ENCODE measurements at places on chromosomes 11 and 22.

- DNase-seq: no peak
Observed at GRCh38 chr11:131645237-131645636, 274.8 kb downstream of the NTM start.

GRCh38 chr22:37222440-37222971 is 10.2 kb upstream of the SSTR3 start:
- no peak for DNase-seq

DNA sequence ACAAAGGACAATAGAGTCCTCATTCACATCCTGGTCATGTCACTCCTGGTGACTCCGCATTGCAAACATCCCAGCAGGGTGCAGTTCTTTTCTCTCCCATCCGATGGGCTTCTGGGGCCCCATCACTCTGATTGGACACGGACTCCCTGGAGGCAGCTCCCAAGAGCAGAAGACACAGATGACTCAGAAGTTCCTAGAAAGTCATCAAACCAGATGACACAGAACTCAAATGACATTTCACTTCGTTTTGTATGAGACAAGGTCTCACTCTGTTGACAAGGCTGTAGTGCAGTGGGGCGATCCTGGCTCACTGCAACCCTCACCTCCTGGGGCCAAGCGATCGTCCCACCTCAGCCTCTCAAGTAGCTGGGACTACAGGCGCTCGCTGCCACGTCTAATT is 33.2 kb downstream of the ZNF195 start:
- DNase-seq: no peak

DNA sequence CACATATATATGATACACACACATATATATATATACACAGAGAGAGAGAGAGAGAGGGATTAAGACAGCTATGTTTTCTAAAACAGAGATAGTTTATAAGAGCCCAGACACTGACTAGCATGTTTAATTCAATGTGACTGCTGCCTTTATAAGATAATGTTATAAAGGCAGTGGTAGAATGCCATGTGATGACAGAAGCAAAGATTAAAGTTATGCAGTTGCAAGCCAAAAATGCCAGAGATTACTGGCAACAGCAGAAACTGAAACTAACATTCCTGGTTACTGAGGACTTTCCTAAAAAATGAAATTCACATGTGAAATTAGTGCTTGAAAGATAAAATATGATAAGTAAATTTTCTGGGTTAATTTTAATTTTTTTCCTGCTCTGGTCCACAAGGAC is 1888.9 kb downstream of the LRRC4C start:
- DNase-seq: no peak

- peak; percentile 78 for DNase-seq
Observed at GRCh38 chr22:46013460-46014416, 36.8 kb upstream of the WNT7B start.

DNA sequence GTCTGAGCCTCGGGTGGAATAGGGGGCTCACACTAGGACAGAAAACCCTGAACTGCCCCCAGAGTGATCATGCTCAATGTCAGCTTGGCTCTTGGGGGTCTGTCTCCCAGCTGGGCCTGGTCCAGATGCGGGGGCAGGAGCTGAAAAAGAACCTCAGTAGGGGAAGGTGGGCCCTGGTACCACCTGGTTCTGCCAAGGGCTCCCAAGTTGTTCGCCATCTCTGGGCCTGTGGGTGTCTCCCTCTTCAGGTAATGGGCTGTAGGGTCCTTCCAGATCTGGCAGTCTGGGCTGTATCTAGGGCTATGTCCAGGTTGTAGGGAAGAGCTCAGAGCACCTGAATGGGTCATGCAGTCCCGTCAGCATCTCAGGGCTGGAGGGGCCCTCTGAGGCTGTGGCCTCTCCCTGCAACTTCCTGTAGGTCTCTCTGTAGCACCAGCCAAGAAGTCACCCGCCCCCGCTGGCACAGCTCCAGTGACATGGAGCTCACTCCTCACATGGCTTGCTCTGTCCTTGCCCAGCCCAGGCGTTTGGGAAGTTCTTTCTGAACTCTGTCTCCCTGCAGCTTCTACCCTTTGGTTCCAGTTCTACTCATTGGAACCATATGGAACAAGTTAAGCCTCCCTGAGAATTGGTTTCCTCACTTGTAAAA is 33.0 kb upstream of the SOX10 start:
- DNase-seq: no peak

- DNase-seq: no peak
Observed at GRCh38 chr11:70566768-70567530, 168.6 kb downstream of the CTTN start.

- no peak for DNase-seq
Observed at GRCh38 chr11:73551677-73552076, 46.2 kb downstream of the FAM168A start.

GRCh38 chr11:90124371-90124770 is 10.1 kb upstream of the NAALAD2 start:
- no peak for DNase-seq

DNA sequence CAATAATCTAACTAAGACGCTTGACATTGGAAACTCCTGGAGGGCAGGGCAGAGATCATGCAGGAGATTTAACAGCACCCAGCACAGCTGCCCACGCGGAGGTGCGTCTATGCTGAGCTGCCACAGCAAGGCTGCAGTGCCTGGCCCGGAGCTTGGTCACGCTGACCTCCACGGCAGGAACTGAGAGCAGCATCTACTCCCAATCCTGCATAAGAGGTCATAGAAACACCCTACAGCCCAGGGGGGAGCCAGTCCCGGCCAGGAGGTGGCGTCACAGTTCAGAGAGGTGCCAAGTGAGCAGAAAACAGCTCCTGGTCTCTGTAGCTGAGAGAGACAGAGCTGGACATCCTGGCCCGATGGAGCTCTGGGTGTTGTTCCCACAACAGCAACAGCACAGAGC is 121.1 kb upstream of the TMEM45B start:
- DNase-seq: no peak

DNA sequence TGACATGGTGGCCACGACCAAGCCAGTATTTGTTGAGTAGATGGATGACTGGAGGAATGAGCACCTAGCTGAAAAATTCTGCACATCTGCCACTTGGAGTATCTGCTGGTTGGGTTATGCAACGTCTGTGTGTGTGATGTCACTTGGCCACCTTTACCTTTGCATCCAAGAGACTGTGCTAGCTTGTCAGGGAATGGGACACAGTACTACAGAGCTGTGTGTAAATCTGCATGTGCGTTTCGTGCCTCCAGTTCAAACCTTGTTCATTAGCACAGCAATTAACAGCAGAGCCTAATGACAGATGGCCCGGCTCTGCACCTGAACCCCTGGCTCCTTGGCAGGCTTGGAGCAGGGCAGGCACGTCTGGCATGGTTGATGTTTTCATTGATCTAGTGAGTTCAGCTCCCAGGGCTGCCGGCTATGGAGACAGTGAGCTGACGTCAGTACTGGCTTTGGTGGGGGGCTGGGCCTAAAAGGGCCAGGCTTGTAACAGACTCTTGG is 188.4 kb upstream of the NAV2 start:
- DNase-seq: no peak

DNA sequence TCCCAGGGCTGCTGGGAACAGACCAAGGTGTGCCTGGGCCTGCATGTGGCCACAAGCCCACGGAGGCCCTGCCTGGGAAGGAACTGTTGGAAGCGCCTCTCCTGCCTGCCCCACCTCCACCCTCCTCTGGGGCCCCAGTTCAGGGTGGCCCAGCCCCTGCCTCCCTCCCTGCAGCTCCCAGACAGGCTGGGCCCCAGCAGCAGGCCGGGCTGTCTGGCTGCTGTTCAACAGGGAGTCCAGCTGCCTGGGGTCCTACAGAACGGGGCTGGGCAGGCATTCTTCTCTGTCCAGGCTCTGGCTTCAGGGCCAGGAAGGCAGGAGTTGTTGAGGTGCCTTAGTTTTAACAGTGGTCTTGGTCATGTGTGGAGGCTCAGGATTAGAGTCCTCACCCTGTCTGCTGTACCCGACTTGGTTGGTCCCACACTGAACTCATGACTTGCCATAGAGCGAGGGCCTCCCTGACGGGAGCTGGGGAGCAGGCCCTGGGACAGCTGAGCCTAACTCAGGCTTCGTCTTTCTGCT is 11.8 kb downstream of the PRDM11 start:
- DNase-seq: no peak

GRCh38 chr11:22520521-22520920 is 105.1 kb downstream of the FANCF start:
- no peak for DNase-seq

DNA sequence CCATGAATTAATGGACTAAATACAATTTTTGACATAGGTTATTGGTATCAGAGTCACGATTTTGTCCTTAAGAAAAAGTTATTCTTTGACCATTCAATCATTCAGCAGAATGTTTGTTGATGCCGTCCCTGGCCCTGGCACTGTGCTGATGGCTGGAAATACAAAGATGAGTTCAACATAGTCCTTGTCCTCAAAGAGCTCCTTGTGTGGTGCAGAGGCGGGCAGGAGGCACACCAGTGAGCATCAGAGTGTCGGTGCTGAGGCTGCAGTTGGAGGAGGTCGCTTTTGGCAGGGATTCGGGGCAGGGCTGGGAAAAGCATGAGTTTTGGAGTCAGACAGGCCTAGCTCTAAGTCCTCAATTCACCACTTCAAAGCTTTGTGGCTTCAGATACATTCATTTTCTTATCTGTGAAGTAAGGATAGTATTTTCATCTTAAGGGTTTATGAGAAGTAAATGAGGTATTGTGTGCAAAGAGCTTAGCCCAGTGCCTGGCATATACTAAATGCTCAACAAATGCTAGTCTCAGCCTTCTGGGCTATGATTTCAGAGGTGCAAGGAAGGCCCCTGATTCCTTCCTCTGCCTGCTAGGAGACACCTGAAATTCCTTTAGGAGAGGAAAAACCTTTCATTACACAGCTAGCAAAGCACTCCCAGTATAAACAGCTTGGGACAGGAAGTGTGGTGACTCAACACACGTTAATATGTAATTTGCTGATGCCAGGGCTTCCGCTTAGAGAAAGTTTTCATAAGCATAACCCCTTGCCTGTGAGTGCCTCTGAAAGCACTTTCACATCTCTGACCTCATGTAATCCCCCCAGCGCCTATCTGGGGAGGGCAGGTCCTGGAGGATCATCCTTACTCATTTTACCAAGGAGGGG is 113.8 kb downstream of the NECTIN1 start:
- no peak for DNase-seq

GRCh38 chr11:69002110-69002569 is 10.9 kb downstream of the MRGPRF start:
- DNase-seq: no peak

DNA sequence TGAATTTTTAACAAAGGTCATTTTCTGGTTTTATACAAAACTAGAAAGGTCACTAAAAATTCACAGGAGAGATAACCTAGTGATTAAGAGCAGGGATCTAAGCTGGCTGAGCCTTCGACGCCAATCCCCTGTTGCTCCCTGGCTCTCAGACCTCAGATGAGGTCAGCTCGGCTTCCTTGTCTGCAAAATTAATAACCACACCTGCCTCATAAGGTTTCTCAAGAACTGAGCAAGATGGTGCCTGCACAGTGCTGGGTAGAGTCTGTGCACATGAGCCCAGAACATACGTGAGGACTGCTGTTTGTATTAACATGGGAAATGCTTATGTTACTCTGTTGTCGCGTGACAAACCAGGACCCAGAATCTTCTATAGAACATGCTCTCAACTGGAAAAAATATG is 24.4 kb upstream of the CD5 start:
- DNase-seq: no peak

GRCh38 chr11:9069256-9069655 is 22.1 kb downstream of the SCUBE2 start:
- DNase-seq: no peak

GRCh38 chr11:122769126-122769780 is 69.0 kb upstream of the CRTAM start:
- DNase-seq: no peak

DNA sequence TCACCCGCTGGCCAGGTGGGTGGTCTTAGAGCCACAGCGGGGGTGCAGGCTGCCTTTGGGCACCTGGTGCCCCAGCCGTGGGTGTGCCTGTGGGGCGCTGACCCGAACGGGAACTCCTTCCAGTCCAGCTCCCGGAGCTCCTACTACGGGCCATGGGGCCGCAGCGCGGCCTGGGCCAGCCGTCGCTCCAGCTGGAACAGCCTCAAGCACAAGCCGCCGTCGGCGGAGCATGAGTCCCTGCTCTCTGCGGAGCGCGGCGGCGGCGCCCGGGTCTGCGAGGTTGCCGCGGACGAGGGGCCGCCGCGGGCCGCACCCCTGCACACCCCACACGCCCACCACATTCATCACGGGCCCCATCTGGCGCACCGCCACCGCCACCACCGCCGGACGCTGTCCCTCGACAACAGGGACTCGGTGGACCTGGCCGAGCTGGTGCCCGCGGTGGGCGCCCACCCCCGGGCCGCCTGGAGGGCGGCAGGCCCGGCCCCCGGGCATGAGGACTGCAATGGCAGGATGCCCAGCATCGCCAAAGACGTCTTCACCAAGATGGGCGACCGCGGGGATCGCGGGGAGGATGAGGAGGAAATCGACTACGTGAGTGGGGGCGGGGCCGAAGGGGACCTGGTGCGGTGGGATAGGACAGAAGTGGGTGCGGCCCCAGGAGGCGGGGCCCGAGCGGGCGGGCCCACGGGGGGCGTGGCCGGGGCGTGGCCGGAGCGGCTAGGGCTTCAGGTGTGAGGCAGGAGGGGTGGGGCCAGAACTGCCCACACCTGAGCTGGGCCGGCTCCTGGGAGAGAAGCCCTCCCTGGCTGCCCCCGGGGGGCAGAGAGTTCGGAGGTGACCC is 91.5 kb downstream of the CACNA1I start:
- no peak for DNase-seq
